Placental pericyte (primary cell): ENCODE measurements at places on chromosomes 1 and 21. TPM values are rescaled to one million over a fixed set of nuclear protein-coding genes. Genes with fewer than 3 reads are reported as not detected.

MTARC2 gene
- total RNA-seq = 2.4 and 6.8 TPM in 2 replicates

RERE gene
- 68.3 and 81.9 TPM in 2 replicates for total RNA-seq

TBX15 gene
- under 0.01 and 0.14 TPM in 2 replicates for total RNA-seq

SCMH1 gene
- total RNA-seq = 28.8 and 36.8 TPM in 2 replicates

LEMD1 gene
- not detected in 2 replicates for total RNA-seq

WDR77 gene
- total RNA-seq = 38.7 and 65.9 TPM in 2 replicates

HTR6 gene
- not detected in 2 replicates for total RNA-seq

SERINC2 gene
- total RNA-seq = 17.7 and 46.4 TPM in 2 replicates

CD34 gene
- 0.14 TPM in 1 of 2 replicates, not detected in the other for total RNA-seq

MORC3 gene
- 29.5 and 43.8 TPM in 2 replicates for total RNA-seq

OR6K3 gene
- not detected in 2 replicates for total RNA-seq

ZBTB8A gene
- 5.2 and 8.1 TPM in 2 replicates for total RNA-seq

GPR3 gene
- 0.44 and 2.9 TPM in 2 replicates for total RNA-seq

LINGO4 gene
- not detected in 2 replicates for total RNA-seq

C1QC gene
- total RNA-seq = 1.0 TPM in 1 of 2 replicates, not detected in the other

MROH9 gene
- total RNA-seq = 0.43 TPM in 1 of 2 replicates, not detected in the other

CLDN19 gene
- total RNA-seq = not detected in 2 replicates

RBM11 gene
- not detected in 2 replicates for total RNA-seq

SLC25A24 gene
- 41.8 and 113 TPM in 2 replicates for total RNA-seq

FCRL1 gene
- total RNA-seq = not detected in 2 replicates

RNU1-2 gene
- total RNA-seq = under 0.01 TPM in 2 replicates

ASPM gene
- 1.1 and 58.0 TPM in 2 replicates for total RNA-seq

RAB7B gene
- total RNA-seq = 0.66 and 2.4 TPM in 2 replicates

CFAP298 gene
- total RNA-seq = 18.2 and 22.8 TPM in 2 replicates

SYT11 gene
- total RNA-seq = 15.8 and 29.3 TPM in 2 replicates

CHIA gene
- total RNA-seq = not detected in 2 replicates

SPOCD1 gene
- total RNA-seq = 56.7 and 148 TPM in 2 replicates

IQCC gene
- total RNA-seq = 1.1 and 2.1 TPM in 2 replicates

PTGFR gene
- total RNA-seq = 4.6 and 9.3 TPM in 2 replicates

EVA1C gene
- total RNA-seq = 7.9 and 11.3 TPM in 2 replicates

DDR2 gene
- 190 and 287 TPM in 2 replicates for total RNA-seq

PROK1 gene
- total RNA-seq = not detected in 2 replicates

NFASC gene
- total RNA-seq = under 0.01 and 1.4 TPM in 2 replicates

KPRP gene
- not detected in 2 replicates for total RNA-seq

SPRR2A gene
- not detected in 2 replicates for total RNA-seq

KLHL17 gene
- total RNA-seq = 10.1 and 22.9 TPM in 2 replicates

TAL1 gene
- under 0.01 TPM in 1 of 2 replicates, not detected in the other for total RNA-seq

PGLYRP4 gene
- total RNA-seq = not detected in 2 replicates

HSD3B2 gene
- not detected in 2 replicates for total RNA-seq

FMO2 gene
- total RNA-seq = under 0.01 TPM in 1 of 2 replicates, not detected in the other

ADGRL4 gene
- total RNA-seq = 3.7 and 44.8 TPM in 2 replicates
